ENCODE measurements at places on chromosomes 5 and 9.

GRCh38 chr9:34612788-34613390 is 992 bp upstream of the RPP25L start:
- DNase-seq, result peak; percentile 81

- DNase-seq, result no peak
Observed at GRCh38 chr5:31758803-31759425, 120.0 kb downstream of the PDZD2 start.

GRCh38 chr5:151798674-151799073 is 26.9 kb downstream of the G3BP1 start:
- no peak for DNase-seq

GRCh38 chr5:59272809-59273427 is 620.6 kb downstream of the PDE4D start:
- no peak for DNase-seq

- no peak for DNase-seq
Observed at GRCh38 chr9:99419070-99419469, 197.0 kb downstream of the SEC61B start.

GRCh38 chr9:111731928-111732327 is 62.8 kb downstream of the SHOC1 start:
- no peak for DNase-seq

GRCh38 chr9:19553441-19553840 is 144.6 kb downstream of the ACER2 start:
- DNase-seq, result no peak
